ENCODE measurements at places on chromosomes 1 and 21.

GRCh38 chr1:229376521-229376920, 33.7 kb upstream of the CCSAP start:
- no peak for DNase-seq

DNA sequence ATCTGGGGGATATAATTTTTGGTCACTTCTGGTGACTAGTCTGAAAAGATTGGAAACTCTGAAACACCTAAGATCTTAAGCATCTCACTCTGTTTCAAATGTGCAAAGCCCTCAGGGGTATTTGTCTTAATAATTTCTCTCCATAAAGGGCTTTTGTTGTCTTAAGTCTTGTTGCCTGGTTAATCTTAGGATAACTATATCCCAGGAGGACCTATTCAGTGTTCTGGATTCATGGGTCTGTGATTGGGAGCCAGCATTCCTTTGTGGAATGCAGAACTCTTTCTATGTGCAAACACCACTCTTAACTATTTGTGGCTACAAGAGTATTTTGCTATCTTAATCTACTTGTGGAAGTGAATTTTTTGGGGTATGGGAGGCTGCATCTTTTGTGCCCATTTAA, 1573.0 kb upstream of the PRMT6 start:
- no peak for DNase-seq

- no peak for DNase-seq
Measured at GRCh38 chr1:112517231-112517630, 8.5 kb downstream of the WNT2B start.

GRCh38 chr1:37661401-37661800, 26.7 kb upstream of the RSPO1 start:
- DNase-seq: no peak

DNA sequence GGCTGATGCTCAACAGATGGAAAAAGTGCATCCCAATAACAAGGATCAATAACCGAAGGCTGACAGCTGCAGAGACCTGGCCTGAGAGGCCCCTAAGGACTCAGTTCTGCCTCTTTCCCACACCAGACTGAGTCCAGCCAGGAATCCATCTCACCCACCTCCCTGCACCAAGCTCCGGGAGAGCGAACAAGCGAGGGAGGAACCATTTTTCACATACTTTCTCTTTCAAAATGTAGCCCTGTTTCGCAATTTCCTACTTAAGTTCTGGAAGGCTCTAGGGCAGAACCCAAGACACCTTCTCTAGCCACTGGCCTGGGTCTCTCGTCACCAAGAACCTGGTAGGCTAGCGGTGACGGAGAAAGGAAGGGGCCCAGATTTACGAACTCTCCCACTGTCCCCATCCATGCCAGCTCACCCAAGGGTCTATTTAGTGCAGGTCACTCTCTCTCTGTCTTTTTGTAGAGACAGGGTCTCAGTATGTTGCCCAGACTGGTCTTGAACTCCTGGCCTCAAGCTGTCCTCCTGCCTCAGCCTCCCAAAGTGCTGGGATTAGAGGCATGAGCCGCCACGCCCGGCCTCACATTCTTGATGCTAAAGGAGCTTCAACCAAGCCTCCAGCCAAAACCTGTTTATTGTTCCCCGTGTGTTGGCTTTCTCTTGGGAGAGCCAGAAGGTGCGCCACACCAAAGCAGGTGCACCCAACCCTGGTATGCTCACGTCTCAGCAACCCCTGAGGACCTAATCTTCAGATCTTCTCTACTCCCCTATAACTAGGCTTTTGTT, 10.9 kb upstream of the GNL2 start:
- DNase-seq: no peak

- DNase-seq: no peak
Measured at GRCh38 chr1:245207056-245207638, 52.4 kb downstream of the KIF26B start.

- no peak for DNase-seq
Measured at GRCh38 chr21:43834146-43834905, 30.7 kb upstream of the AGPAT3 start.

DNA sequence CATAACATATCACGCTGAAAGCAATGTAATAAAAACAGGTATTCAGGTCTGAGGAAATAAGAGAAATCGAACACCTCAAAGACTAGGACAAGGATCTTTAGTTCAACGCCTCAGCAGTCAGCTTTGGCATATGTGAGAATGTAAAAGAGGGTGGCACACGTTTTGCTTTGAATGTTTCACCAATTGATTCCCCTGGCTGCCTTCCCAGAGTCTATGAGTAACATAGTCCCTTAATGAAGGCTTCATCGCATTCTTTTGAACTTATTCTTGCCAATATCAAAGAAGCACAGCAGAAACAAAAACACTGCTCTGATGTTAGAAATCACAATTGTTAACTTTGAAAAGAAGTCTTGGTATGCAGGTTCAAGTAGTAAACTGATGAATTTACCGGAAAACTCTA, 764.8 kb downstream of the ADGRL2 start:
- no peak for DNase-seq

DNA sequence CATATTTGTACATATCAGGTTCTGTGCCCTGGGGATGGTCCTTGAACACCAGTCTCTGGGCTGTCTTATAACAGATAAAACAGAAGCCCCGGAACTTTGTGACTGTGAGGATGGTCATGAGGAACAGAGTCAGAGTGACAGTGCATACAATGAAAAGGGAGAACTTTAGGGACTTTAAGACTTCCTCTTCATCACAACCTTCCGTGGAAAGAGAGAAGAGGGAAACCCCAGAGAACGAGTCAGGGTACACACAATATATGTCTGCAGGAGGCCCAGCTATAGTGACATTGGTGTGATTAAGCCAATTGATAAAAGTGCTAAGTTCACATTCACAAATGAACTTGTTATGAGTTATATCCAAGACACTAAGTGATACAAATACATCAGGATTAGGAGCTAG, 32.1 kb downstream of the TLR5 start:
- no peak for DNase-seq

GRCh38 chr1:228765168-228765946, 30.1 kb downstream of the RHOU start:
- no peak for DNase-seq

DNA sequence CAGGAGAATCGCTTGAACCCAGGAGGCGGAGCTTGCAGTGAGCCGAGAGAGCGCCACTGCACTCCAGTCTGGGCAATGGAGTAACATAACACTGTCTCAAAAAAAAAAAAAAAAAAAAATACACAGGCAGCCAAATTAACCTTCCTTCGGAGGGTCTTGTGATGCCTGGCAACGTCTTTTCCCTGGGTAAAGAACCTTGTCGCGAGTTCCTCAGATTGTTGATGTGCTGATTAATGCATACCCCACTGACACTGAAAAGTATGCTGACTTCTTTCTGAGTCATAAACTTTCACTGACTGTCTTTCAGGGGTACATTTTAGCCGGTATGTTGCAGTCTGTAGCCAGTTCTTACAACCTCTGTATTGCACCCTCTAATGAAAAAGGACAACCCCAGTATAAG, 95.1 kb upstream of the SOD1 start:
- DNase-seq: no peak

DNA sequence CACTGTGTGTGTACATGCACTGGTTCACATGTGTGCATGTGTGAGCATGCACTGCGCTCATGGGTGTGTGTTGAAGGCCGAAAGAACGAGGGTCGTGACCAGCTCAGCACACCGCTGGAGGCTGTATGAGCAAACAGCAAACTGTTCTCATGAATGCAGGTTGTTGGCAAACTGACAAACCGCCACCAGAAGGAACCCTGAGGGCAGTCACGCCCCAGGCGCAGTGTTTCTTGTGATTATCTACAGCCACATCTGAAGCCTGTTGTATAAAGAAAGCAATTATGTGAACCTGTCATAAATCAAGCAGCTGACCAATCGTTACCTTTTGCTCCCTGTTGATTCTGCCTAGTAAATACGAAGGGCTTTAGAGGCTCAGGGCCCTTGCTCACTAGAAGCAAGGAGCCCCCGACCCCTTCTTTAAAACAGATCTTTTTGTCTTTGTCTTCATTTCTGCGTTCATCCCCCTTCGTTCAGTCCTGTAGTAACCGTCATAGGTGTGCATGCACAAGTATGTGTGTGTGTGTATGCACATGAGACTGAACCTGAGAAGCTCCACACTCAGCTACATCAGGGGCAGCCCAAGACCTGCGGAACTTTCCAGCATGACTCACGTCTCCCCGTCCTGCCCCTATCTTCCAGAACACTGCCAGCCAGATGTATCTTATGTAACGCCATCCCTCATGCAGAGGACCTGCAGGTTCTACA, 16.8 kb upstream of the RIPK4 start:
- DNase-seq: peak; percentile 25

GRCh38 chr1:55214212-55214933, 791 bp downstream of the USP24 start:
- peak; percentile 77 for DNase-seq

DNA sequence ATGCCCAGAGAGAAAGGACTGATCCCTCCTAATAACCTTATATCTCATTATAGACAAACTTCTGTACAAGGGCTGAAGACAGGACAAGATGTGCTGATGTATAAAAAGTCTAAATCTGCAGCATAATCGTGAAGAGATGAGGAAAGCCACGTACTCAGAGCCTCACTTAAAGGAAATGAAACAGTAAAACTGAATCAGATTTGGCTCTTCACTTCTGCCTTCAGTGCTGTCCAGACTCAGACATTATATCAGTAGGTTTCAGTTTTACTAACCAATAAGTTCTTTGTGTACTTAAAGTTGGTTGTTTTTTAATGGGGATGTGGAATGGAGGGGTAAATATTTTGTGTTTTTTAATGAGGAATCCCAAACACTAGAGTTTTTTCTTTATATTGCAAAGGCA, 45.3 kb upstream of the RGS1 start:
- DNase-seq: no peak

GRCh38 chr21:45622416-45623097, 21.0 kb upstream of the PCBP3 start:
- DNase-seq: no peak

DNA sequence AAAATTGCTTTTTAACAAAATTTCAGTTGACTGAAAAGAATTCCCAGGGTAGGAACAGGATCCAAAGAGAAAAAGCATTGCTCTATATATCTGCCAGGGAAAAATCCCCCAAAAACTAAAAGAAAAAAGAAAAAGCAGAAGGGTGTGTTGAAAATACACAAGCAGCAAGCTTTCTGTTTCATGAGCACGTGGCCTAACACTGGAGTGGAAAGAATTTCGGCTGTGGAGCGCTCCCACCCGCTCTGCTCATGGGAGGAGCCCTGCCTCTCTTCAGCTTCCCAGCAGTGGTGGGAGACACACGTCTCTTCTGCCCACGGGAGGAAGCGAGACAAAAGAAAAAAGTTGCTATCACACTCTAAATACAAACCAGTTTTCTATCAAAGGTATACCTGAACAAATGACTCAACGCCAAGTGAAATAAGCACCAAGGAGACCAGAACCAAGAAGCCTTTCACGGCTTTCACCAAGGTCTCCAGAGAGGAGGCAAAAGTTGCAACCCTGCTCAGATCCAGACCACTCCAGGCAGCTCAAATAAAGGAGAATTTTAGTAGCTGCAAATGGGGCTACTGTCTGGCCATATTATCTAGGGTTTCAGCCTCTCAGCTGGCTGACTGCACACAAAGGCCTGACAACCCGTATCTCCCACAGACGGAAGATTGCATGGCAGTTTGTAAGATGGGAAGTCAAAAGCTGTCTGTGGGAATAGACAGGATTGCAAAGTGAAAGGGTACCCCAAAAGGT, 29.5 kb upstream of the ZNF496 start:
- no peak for DNase-seq

DNA sequence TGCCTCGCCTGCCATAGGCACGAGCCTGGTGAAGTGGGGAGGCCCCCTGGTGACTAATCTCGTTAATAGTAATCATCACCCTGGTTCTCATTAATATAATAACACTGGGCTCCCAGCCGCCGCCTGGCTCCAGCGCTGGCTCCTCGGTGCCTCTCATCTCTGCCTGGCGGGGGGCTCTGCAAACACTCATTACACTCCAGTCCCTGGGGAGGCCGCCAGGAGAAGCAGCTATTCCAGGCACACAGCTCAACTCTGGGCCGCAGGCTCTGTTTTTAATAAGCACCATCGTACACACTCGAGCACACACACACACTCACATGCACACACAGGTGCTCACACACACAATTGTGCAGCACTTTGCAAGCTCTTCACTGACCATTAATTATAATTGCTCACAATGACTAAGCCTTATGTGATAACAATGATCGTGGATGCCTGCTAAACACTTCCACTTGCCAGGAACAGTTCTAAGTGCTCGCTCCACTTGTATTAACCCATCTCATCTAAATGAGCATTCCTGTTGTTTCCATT, 52.2 kb downstream of the SDC3 start:
- DNase-seq: no peak

DNA sequence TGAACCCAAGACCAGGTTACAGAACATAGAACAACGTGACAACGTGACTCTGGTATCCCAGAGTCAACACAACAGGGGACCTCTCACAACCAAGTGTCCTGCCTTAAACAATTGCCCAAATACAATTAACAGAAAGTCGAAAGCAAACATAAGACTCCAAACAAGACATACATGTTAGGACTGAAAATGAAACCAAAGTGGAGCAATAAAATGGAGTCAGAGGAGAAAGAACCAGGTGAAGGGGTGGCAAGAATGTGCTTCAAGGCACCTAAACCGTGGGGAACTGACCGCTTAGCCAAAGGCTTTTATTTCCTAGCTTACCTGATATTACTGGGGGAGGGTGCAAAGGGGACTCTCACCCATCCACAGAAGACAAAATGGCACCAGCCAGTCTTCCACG, 17.8 kb downstream of the BACE2 start:
- no peak for DNase-seq

DNA sequence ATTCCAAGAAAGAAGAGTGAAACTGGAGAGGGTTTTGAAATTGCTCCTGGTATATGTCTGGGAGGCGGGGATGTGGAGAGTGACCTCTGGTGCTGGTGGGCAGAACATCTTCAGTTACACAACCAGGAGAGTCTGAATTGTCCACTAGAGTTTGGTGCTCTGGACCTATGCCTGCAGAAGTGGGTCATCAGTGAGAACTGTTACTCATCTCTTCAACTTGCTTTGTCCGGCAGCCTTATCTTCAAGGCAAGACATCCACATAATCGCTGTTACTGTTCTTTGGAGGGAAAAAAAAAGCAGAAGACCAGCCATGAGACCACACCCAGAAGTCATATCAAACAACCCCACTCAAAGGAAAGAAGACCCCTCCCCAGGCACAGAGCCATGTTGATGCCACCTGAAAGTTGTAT, 14.9 kb downstream of the SH2D1B start:
- DNase-seq: no peak

DNA sequence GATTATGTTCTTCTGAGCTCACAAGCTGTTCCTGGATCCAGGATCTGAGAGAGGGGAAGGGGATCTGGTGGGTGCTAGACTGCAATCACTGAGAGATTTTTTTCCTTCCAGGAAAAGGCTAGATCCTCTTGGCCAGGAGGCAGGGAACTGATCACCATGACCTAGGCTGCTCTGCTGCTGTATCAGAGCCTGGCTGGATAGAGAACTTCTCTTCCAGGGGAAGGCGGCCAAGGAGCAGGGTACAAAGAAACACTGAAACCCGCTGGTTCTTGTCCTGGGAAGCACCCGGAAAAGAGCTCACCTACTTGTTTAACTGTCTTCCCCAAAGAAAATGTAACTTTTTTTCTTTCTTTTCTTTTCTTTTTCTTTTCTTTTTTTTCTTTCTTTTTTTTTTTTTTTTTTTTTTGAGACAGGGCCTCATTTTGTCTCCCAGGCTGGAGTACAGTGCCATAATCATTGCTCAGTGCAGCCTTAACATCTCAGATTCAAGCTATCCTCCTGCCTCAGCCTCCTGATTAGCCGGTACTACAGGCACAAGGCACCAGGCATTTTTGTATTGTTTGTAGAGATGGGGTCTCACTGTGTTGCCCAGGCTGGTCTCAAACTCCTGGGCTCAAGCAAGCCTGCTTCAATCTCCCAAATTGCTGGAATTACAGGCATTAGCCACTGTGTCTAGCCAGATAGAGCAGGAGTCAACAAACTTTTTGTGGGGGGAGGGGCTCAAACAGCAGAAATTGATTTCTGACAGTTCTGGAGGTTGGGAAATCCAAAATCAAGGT, 12.4 kb upstream of the RPS6KA1 start:
- no peak for DNase-seq

Measured in right kidney (tissue), 9 donors.